ENCODE measurements at places on chromosomes 4 and X. TPM values are rescaled to one million over a fixed set of nuclear protein-coding genes. Genes with fewer than 3 reads are reported as not detected.

DNA sequence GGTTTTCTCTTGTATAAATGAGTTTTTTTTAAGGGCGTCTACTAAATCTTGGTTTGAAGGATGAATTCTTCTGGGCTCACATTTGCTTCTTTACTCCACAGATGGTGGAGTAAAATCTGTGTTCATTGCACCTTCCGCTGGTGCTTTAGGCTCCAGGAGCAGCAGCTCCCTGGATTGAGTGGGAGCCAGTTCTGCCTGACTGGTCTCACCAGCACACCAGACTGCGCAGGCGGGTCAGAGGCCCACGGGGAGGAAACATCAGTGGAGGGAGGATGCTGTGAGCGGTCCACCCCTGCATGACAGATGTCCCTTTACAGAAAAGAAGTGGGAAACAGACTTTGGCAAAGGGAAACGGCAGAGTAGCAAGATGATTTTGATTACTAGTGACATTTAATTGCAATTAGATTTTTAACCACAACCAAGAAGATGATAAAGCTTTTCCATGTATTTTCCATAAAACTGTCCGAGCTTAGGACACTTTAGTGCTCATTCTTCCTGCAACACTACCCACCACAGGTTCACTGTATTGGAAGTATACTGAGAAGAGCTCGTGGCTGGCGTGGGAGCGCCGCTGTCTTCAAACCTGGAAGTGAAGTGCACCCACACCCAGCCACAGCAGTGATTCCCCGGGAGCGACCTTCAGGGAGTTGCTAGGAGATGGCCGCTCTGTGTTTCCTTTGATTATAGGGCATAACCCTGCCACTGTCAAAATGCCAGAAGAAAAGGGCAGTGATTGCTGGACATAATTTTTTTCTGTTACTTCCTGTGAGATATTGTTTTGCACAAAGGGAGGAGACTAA is 95.2 kb downstream of the SORBS2 start:
- DNase-seq, result peak; percentile 17
- H3K36me3 ChIP-seq, result no peaks in the 10 kb centered on the region
- H3K4me1 ChIP-seq, result peaks cover 74% of the 10 kb centered on the region
- H3K27ac ChIP-seq, result peak overlapping the region; percentile 73

DNA sequence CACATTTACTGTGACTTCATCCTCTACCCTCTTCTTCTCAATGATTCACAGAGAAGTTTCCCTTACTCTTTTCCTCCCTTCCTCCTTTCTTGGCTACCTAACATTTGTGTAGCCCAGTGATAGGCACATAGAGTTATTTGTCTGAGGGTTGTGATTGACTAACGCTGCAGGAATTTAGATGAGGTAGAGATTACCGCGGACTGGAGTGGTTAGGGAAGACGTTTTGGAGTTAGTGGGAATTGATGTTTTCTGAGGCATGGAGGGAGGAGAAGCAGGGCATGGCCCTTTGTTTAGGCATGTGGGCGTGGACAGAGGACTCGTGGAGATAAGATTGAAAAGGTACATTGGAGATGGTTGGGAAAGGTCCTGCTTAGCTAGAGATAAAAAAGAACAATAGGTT is 246.7 kb downstream of the GPAT3 start:
- no peaks in the 10 kb centered on the region for H3K4me1 ChIP-seq
- no peak overlapping the region for H3K27ac ChIP-seq
- no peak for DNase-seq

DNA sequence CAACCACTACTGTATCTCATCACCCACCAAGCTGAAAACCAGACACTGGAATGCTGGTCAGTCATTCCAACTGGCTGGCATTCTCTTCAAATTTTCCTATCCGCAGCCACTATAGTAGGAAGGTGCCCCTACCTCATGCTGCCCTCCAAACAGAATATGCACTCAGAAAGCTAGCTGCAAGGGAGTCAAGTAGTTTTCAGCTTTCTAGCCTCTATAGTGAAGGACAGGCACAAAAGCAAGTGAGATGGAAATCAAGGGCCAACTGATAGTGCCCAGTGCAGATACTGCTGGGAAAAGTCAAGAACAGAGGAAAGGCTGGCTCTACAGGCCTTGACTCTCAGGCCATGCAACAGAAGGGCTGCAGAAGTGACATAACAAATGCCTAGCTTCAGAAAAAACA is 47.2 kb downstream of the BCOR start:
- H3K27ac ChIP-seq, result no peak overlapping the region
- H3K27me3 ChIP-seq, result no peaks in the 10 kb centered on the region
- no peak overlapping the region for H3K4me3 ChIP-seq
- peaks cover 22% of the 10 kb centered on the region for H3K36me3 ChIP-seq

TMEM271 gene
- not detected for total RNA-seq

DNA sequence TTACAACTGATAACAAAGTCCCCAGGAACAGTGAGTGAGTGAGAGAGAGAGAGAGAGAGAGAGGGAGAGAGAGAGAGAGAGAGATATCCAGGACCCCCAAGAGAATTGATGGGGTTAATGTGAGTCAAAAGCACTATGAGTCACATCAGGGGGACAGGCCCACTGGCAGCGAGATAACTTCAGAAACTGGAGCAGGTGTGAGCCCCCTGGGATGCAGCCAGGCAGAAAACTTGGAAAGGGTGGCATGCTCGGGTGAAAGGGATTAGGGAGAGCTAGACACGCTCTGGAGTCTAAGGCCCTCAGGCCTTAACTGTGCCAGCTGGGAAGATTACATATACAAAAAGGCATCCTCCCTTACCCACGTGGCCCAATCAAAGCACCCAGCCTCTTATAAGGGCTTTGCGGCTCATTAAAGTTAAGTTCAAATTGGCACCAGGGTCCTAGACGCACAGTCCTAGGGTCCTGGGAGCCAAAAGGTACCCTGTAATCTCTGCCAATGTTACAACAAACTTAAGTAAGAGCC is 841 bp downstream of the ACOT9 start:
- DNase-seq, result peak; percentile 13
- peaks cover 18% of the 10 kb centered on the region for H3K4me1 ChIP-seq
- H3K27ac ChIP-seq, result peak overlapping the region; percentile 61
- H3K36me3 ChIP-seq, result peaks cover 22% of the 10 kb centered on the region
- H3K4me3 ChIP-seq, result peak overlapping the region; percentile 67

Measured in Calu3 (cell line).